ENCODE measurements at places on chromosomes 4 and X. TPM values are rescaled to one million over a fixed set of nuclear protein-coding genes. Genes with fewer than 3 reads are reported as not detected.
A peak's percentile ranks its signal among the peaks of the same experiment; 100 is the strongest.

CXXC4 gene
- 0.71 TPM for total RNA-seq

DNA sequence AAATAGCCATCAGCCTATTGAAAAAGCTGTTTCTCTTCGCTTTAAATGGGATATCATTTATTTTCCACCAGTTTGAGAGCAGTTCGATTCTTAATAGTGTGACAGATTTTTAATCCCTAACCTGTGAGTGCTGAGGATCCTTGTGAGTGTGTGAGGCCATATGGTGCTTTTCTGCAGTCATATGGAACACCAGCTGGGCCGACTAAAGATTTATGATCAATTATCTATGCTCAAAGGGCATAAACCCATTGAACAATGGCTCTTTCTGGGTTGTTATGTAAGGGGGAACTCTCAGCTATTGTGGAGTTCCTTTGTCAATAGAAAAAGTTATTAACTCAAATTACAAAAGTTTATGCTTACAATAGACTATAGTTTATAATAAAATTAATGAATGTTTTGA is 1003.6 kb downstream of the FAT4 start:
- no peak for DNase-seq

GRCh38 chr4:144399927-144400326 is 246.0 kb upstream of the HHIP start:
- DNase-seq: no peak

DNA sequence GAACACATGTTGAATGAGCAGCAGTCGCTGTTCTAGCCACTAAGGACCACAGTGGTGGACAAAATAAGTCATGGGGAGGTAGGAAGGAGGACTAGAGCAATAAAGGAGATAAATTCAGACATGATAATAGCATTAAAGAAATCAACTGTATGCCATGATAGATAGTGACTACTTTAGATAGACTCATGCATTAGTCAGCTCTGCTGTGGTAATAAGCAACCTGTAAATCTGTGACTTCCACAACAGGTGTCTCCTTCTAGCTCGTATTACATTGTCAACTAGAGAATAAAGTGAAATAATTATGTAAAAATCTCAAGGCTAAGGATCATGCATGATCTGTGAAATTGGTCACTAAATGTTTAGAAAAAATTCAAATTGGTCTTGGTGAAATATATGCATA is 77.9 kb downstream of the WWC2 start:
- no peak for DNase-seq

CSTF2 gene
- total RNA-seq: 17.6 TPM

DNA sequence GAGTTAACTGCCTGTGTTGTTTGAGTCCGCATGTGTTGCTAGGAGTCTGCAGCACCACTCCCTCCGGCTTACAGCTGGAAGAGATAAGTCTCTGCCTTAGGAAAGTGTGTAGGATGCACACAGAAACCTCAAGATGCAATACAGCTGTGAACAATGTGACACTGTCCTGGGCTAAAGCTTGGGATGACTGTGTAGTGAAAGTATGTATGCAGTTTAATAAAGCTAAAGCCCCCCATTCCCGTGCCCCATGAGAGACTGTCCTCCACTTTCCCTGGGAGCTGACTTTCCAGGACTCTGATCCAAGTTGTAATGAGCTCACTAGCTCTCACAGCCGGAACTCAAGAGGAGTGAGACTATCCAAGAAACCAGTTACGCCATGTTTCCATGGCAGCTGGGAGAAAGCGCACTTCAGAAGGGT is 156.6 kb upstream of the FTHL17 start:
- DNase-seq: peak; percentile 55

HOPX gene
- total RNA-seq: 291 TPM

- DNase-seq: no peak
Observed at GRCh38 chr4:46441136-46441859, 51.4 kb upstream of the GABRA2 start.

STK26 gene
- 18.0 TPM for total RNA-seq

DCAF8L2 gene
- total RNA-seq: not detected

ITM2A gene
- 33.6 TPM for total RNA-seq

DNA sequence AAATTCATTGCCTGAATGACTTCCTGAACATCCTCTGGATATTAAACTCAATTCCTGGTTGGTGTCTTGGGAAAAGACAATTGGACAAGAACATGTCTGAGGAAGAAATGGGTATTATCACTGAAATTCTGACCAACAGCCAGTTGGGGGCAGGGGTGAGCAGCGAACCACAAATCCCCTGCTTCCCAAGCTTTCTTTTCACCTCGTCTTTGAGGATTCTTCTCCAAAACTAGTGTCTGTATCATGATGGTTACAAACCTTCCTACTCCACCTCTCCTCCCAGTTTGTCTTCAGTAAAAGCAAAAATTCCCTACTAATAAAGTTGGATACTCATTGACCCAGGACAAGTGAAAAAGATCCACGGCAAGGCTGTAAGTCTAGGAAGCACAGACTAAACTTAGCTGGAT is 48.3 kb upstream of the WDR1 start:
- DNase-seq: no peak

- DNase-seq: no peak
Observed at GRCh38 chr4:145299380-145300076, 119.1 kb upstream of the OTUD4 start.

PPARGC1A gene
- 9.2 TPM for total RNA-seq

- DNase-seq: no peak
Observed at GRCh38 chr4:159051245-159052071, 51.4 kb upstream of the RAPGEF2 start.

DNA sequence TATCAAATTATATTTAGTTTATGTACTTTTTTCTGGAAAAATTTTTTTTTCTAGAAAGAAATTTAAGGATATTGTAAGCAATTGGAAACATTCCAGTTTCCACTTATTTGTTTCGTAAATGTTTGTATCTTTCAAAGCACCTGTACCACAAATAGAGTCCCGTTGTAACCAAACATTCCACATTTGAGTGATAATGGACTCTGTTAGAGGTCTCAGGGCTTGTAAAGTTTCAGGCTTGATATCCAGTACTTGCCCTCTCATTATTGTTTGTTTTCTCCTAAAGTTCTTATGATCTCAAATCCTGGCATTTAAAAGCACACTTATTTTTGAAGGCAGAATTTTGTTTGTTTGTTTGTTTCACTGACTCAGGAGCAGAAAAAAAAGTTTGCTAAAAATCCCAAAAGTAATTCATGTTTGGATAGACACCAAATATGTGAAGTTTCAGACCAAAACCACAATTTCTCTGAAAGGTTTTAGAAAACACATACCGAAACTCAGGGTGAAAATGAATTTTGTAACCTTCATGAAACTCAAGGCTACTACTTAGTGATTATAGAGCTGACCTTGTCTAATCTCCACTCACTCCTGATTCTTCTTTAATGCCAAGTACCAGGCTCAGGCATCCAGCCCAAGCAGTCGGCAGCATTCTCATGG is 5.7 kb upstream of the TMEM192 start:
- no peak for DNase-seq

DNA sequence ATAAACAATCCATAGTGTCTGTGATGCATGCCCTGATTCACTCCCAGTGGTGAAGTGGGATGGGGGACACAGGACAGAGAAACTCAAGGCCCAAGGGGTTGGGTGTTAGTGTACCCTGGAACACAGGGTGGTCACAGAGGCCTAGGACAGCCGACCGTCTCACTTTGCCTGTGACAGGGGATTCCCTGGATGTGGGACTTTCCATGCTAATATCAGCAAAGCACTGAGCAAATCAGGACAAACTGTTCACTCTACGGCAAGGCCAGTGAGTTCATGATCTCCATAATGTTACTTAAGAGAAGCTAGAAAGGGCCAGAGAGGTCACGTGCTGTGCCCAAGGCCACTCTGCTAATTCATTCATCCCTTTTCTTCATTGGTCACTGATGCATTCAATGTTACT is 158.7 kb upstream of the RBPJ start:
- DNase-seq: no peak

FAM9B gene
- total RNA-seq: not detected

Measured in left lung (tissue), 14 donors.